Activated CD4-positive, alpha-beta memory T cell treated with anti-CD3 and anti-CD28 coated beads, Interleukin-2, amount 10 ng/mL, durations not matched to agents 7 days and 5 days (primary cell): ENCODE measurements at places on chromosomes 3 and 15.

- no peak for DNase-seq
These were observed 29.3 kb upstream of the XYLB start for GRCh38 chr3:38317192-38317759.

DNA sequence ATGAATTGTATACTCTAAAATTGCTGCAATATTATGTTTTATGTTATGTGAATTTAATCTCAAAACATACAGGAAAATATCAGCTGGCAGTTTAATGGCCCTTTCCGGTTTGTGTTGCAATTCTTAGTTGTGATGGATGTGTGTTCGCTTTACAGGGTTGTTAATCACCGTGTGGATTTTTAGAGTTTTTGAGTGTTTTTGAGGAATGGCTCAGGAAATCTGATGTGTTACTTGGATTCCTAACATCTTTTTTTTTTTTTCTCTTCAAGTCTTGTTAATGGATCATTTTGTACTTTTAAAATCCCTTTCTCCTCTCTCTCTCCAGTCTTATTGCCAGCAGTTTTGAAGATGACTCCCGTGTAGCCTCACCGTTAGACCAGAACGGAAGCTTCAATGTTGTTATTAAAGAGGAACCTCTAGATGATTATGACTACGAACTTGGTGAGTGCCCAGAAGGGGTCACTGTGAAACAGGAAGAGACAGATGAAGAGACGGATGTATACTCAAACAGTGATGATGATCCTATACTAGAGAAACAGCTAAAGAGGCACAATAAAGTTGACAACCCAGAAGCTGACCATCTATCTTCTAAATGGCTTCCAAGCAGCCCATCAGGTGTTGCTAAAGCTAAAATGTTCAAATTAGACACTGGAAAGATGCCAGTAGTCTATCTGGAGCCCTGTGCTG, 35.7 kb downstream of the MGA start:
- DNase-seq, result peak; percentile 66

GRCh38 chr3:8458238-8458661, 43.4 kb upstream of the LMCD1 start:
- no peak for DNase-seq

DNA sequence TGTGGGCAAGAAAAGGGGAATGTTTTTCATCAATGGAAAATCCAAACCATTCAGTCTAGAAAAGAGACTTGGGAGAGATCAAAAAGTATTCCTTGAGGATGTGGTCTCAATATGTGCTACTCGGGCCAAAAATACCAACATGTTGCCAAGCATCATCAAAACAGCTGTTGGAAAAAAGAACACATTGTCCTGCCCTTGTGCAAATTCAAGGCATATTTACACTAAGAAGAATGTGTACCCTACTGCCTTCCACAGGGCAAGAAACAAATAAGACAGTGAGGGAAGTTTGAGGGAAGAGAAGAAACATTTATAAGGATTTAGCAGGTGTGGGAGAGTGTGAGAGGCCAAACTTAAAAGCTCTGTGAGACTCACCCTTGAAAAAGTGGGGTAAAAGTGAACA, 252.1 kb downstream of the NTRK3 start:
- DNase-seq, result no peak

DNA sequence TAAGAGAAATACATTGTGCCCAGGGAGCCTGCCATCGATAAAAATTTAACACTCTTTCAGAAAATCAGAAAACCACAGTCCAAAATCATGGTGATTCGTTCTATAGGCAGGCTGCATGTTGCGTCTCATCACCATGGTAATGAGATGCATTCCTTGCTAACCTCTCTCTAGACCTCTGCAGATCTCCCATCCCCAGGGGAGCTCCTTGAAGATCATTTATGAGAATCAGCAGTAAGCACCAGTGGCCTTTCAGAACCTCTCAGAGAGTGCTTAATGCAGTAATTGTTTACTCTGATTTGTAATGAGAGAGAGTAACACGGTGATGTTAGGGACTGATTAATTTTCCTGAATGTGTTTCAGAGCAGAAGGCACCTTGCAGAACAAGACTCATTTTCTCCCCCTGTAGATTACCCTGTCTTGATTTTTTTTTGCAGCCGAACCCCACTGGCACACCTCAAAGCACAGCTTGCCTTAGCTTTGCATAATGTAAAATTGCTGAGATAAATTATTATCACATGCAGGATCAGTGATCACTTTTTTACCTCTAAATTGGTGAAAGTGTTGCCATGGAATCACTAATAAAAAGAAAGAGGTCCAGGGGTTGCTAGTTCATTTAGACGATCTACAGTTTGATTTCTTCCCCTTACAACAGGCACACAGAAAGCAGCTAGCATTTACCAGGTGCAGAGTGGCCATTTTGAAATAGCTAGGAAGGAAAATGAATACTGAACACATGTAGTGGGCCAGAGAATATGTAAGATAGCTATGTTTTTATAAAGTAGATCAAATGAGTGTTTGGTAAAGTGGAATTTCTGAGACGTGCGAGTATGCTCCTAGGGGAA, 98.9 kb upstream of the CHL1 start:
- DNase-seq, result no peak

DNA sequence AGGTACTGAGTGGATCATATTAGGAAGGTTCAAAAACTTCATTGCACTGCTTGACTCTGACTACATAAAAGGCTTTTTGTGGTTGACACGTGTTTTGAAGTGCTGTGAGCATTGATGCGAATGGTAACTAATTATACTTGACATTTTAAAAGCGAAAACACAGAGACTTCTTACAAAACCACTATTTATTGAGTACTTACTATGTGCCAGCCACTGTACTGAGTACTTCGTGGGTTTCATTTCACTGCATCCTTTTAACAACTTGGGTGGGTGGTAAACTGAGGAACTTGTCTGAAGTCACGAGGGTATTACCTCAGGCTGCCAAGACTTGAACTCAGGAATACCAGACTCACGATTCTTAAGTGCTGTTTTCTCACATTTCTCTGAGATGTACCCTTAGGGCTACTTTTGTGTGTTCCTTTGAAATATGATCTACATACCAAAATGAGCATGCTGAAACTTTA, 45.3 kb upstream of the PPP4R2 start:
- DNase-seq, result no peak

DNA sequence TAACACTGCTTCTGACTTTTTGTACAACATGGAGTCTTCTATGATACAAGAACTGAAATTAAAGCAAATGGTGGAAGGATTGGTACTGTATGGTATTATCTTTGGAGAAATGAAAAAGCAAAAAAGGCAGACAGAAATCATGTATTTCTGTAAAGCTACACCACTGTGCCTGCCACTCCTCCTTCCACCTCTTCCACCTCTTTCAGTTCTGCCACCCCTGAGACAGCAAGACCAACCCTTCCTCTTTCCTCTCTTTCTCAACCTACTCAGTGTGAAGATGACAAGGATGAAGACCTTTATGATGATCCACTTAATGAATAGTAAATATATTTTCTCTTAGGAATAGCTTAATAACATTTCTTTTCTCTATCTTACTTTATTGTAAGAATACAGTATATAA, 57.0 kb downstream of the CD200 start:
- no peak for DNase-seq

DNA sequence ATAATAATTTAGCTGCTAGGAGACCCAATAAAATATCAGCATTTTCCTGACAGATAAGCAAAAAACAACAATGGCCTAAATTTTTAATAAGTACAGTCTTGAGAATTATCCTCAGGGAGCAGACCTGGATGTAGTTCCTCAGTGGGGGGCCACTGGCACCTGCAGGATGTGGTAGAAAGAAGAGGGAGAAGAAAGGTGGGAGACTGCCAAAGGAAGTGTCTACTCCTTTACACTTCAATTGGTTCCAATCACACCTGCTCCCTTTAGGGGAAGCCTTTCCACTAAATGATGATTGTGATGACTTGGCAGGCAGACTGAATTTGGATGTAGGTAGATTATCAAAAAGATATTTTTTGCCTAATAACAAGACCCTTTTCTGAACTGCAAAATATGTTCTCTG, 353.0 kb upstream of the SATB1 start:
- no peak for DNase-seq

DNA sequence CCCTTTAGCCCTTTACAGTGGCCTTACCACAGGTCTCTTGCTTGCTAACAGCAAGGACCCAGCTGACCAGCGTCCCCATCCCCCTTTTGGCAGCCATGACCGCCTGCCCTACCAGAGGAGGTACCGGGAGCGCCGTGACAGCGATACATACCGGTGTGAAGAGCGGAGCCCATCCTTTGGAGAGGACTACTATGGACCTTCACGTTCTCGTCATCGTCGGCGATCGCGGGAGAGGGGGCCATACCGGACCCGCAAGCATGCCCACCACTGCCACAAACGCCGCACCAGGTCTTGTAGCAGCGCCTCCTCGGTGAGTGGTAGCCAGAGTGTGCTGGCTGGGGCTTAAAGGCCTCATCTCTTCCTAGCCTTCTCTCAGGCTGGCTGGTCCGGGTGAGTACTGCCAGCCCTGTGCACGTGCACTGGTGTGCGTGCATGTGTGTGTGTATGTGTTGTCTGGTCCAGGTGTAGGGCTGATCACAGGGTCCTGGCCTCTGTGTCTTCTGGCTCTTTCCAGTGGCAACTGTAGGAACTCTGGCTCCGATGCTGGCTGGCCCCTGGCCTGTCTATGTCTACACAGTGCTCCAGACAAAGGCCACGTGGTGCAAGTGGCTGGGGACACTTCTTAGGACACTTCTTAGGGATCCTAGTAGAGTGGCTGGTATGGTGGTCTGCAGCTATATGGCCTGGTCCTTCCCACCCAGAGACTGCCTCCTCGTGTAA, 4.4 kb downstream of the CLK3 start:
- no peak for DNase-seq
